ENCODE measurements at places on chromosomes 7 and 10.

DNA sequence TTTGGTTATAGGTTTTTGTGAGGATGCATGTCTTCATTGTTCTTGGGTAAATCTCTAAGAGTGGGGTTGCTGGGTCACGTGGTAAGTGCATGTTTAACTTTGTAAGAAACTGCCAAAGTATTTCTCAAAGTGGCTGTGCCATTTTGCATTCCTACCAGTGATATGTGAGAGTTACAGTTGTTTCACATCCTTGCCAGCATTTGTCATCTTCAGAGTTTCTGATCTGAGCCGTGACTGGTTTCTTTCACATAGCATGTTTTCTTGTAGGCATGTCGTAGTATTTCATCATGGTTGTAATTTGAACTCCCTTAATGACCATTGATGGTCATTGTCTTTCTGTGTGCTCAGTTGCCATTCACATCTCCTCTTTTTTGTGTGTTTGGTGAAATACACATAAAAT lies 286.0 kb downstream of the RNLS start:
- no peak for DNase-seq

- no peak for DNase-seq
Measured at GRCh38 chr7:51315393-51316261, 982 bp downstream of the COBL start.

DNA sequence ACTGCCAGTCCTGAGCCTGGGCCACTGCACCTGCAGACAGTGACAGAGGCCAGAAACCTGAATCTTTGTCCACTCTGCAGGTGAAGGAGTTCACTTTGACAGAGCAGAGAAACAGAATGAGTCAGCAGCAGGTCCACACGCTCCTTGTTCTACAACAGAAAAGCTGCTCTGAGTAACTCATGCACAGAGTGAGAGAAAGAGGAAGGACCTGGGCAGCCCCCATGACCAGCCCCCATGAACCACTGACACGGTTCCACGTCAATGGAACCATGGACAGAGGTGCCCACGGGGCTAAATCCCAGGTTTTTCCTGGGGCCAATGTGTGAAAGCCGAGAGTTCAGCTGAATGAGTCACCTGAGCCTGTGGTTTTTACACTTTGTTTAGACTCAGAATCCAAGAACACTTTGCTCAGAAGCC lies 40.8 kb upstream of the CTBP2 start:
- no peak for DNase-seq

- DNase-seq = no peak
Measured at GRCh38 chr7:30505174-30505697, 607 bp upstream of the GGCT start.

DNA sequence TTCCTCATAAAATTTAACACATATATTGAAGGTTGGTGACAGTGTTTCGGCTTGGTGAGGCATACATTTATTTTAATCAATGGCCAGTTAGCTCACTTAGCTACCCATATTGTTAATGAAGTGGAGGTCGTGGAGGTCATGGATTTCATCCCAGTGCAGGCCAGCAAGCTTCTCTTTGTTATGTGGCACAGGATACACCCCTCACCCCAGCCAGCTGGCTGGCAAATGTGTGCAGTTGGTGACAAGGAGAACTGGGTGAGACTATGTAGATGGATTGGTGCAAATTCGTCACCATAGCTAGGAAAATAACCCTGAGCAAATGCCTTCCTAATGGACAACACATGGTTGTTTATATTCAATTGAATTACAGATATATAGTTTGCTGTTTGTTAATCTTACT lies 50.5 kb upstream of the FOXP2 start:
- peak; percentile 22 for DNase-seq

GRCh38 chr7:98162758-98163157 lies 48.5 kb upstream of the BHLHA15 start:
- DNase-seq = no peak

- no peak for DNase-seq
Measured at GRCh38 chr7:25731068-25731845, 420.7 kb upstream of the NFE2L3 start.

DNA sequence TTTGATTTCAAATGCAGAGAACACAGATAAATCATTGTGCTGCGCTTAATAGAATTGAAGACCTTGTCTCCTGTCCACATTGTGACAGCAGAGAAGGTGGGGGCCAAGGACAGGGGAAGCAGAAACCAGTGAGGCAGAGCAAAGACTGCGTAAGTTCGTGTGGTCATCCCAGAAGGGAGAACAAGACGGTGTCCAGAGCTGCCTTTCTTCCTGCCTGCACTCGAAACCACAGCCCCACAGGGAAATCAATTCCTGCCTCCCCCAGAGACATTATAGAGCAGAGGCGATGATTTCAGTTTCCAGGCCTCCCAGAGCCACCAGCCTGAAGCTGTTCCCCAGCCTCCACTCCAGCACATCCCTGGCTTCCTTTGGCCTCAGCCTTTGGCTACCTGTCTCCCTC lies 39.7 kb upstream of the UCN3 start:
- DNase-seq = no peak

GRCh38 chr10:120415709-120416330 lies 41.2 kb upstream of the PLPP4 start:
- DNase-seq = no peak

- DNase-seq = no peak
Measured at GRCh38 chr10:108090476-108091215, 926.1 kb upstream of the SORCS1 start.

- no peak for DNase-seq
Measured at GRCh38 chr10:85316276-85316675, 987.9 kb downstream of the CCSER2 start.

- DNase-seq = no peak
Measured at GRCh38 chr10:65943451-65943850, 982.4 kb upstream of the LRRTM3 start.

- no peak for DNase-seq
Measured at GRCh38 chr10:110717781-110718589, 73.8 kb downstream of the RBM20 start.

- no peak for DNase-seq
Measured at GRCh38 chr7:111027396-111027795, 63.5 kb upstream of the LRRN3 start.

DNA sequence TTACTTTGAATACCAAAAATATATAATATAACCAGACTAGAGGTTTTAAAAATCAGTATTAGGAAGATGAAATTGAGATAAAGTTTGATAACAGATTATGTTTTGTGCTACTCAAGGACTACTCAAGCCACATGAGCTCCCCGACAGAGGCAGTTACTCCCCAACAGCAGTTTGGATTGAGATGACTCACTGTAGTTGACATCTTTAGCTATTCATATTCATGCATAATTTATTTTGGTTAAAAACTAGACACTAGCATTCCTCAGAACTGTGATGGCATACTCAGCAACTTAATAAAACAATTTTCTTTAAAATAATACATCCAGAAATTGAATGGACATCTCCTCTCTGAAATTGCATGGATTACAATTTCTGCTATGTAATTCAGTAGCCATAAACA lies 19.6 kb downstream of the PCLO start:
- DNase-seq = no peak

- DNase-seq = no peak
Measured at GRCh38 chr7:37362802-37363201, 85.9 kb downstream of the ELMO1 start.

DNA sequence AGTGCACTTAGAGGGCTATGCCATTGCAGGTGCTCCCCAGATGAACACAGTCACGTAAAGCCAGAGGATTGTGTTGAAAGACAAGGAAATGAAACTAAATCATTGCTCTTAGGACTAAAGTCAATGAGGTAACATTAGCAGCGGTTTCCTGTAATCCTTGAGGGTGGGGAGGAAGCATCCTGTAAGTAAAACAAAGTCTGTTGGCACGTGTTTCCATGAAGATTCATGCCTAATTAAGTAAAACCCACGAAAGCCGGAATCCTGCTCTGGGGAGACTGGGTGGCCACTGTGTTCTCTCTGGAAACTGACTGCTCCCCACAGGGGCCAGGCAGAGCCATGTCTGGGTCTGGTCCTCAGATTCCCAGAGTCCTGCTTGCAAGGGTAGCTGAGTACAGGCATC lies 18.3 kb downstream of the STEAP1B start:
- DNase-seq = peak; percentile 65

- DNase-seq = no peak
Measured at GRCh38 chr7:155251831-155252230, 45.8 kb upstream of the INSIG1 start.

DNA sequence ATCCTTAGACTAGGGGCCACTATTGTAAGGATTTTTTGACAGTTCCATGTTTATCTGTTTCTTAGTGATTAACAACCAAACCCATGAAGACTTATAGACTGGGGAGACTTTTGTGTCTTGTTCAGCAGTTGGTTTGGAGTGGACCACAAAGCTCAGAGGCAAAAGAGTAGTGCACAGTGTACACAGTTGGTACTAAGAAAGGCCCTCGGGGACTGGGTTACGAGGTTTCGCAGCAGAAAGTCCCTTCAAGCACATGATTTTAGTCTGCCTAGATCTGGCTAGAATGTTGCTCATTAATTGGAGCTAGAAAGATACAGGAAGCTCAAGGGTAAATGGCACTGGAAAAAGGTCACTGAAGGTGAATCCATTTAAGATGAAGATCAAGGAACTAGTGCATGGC lies 35.4 kb downstream of the CDK14 start:
- DNase-seq = no peak

DNA sequence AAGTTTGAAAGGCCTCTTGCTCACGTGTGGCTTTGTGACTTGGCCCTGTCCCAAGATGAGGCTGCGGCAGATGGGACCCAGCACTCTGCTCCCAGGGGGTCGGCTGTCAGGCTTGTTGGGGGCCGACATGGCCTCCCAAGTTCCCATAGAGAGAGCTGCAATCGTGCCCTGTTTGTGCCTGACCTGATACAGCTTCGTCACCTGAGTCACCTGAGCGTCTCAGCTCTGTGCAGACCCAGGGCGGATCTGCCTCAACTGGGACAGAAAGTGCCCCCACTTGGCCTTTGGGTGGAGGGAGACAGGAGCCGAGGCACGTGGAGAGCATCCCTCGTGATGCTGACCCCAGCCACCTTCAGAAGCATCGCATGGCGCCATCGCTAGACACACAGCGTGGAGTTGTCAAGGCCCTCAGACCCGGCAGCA lies 21.7 kb downstream of the PAPOLB start:
- no peak for DNase-seq
